OCI-M1 (cell line): ENCODE measurements at places on chromosomes 12 and 14.

GRCh38 chr14:88614218-88614907, 51.5 kb downstream of the ZC3H14 start:
- no peak for DNase-seq

- no peak for DNase-seq
Measured at GRCh38 chr14:54642801-54643695, 76.1 kb downstream of the SAMD4A start.

DNA sequence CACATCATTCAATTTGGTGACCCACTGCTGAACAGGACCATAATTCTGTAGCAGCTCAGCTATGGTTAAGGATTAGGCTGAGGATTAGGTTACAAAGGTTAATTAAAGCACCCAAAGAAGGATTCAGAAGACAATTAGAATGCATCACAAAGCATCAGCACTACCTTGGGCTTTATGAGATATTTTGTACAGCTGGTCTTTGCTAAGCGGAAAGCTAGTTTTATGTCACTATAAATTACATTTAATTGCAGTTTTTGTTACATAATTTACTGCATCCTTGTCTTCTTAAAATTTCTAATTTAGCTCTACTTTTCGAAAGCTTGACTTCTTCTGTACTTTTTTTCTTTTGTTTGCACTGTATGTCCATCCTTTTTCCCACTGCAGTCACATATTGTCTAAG, 711.5 kb downstream of the RPS29 start:
- no peak for DNase-seq

DNA sequence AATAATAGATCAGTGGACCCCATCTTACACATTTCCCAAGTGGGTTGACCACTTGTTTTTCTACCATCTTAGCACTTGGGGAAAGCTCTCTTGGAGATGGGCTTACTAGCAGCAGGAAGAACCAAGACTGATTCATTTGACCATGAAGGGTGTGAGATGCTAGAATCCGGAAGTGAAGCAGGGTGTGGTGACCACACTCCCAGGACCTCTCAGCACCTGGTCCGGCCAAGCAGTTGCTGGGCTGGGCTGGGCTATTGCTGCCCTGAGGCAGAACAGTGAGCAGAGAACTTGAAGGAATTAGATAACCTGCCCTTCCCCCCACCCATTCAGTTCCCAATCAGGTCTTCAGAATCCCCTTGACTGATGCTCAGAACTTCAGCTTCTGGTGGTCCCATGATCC, 24.4 kb downstream of the ADCY6 start:
- DNase-seq: no peak

GRCh38 chr12:105020241-105020962, 34.3 kb downstream of the NOPCHAP1 start:
- no peak for DNase-seq

DNA sequence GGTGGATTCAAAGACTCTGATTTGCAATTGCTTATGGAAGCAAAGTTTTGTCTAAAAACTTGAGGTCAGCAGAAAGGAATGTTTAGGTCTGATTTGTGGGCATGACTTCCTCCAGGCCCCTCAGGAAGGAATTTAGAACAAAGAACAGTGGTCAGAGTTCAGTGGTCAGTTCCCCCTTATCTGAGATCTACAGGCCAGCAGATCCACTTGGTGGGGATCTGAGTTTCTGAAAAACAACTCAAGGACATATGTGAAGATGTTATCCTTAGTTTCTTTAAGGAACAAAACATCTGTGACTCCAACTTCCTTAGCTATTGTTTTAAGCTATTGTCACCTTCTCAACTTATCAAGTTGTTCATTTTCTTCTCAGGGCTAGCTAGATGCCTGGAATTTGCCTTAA, 28.0 kb upstream of the NAA30 start:
- peak; percentile 7 for DNase-seq

DNA sequence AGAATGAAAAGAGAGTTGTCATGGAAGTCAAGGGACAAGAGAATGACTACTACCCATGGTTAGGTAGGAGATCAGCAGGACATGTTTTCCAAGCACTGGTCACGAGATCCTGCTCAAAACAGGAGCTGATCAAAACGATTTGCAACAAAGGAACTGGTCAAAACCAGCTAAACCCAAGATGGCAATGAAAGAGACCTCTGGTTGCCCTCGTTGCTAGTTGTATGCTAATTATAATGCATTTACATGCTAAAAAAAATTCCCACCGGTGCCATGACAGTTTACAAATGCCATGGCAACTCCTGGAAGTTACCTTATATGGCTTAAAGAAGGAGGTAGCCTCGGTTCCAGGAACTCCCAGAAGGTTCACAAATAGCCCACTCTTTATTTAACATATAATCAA, 95.0 kb upstream of the OTX2 start:
- DNase-seq: no peak

DNA sequence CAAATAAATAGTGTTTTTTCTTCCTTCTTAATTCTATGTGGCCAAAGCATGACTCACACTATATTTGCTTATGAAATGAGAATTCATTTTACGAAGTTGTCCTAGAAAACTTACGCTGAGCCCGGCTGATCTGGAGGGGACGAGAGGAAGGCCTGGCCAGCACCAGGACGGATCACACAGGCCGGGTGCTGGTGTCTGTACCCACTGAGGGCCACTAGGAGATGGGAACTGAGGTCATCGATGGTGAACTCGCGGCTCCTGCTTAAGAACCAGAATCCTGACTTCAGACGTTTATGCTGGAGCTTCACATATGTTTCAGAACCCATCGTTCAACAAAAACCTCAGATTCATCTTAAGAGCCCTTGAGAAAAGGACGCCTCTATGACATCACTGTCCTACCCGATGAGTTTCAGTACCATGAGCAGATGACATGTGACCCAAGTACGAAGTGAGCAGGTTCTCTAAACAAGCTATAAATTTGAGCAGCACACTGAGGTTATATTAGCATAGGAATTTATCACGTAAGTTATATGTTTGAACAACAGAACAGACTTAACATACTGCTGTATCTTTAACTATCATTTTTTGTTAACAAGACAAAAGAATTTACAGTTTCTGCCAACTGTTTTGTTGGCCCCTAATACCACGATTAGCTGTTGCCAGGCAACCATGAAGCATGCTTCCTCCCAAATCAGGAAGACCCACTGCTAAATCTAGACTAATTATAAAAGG, 111.9 kb downstream of the FOXN3 start:
- no peak for DNase-seq

- no peak for DNase-seq
Measured at GRCh38 chr14:72664651-72665050, 229.2 kb downstream of the DPF3 start.

GRCh38 chr12:27493260-27493940, 30.6 kb upstream of the PPFIBP1 start:
- DNase-seq: no peak
